ENCODE measurements at places on chromosomes 5 and 9.

GRCh38 chr5:10265245-10266109 lies 15.4 kb downstream of the CCT5 start:
- no peak for DNase-seq

- no peak for DNase-seq
These were observed 89.5 kb downstream of the CDH10 start for GRCh38 chr5:24555229-24555628.

DNA sequence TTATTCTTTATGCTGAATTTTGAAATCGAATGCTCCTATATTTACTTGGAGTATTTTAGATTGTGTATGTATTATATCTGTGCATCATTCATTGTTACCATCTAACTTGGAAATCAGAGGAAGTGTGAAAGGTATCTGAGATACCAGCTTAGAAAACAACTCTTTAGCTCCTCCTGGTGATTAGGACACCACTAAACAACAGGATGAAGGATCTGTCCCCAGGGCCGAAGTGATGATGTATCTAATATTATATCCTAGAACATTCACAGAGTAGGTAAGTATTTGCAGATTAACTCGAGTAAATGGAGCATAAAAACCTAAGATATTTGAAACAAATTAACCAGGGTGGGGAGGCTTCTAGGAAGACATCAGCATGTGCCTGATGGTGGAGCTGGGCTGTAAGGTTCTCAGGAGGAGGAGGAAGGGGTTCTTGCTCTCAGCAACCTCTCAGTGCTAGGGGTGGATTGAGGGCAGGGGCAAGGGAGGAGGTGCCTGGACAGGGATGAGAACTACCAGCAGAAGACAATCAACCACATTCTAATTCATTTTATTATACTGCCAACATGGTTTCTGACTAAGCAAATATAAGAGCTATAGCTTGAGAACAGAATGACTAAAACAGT lies 2.6 kb upstream of the NFIL3 start:
- DNase-seq: no peak

GRCh38 chr9:113898596-113898995 lies 22.5 kb downstream of the ZNF618 start:
- DNase-seq: no peak

- no peak for DNase-seq
These were observed 57.8 kb downstream of the ERGIC1 start for GRCh38 chr5:172891716-172892421.

GRCh38 chr5:39015743-39016586 lies 58.2 kb downstream of the RICTOR start:
- no peak for DNase-seq

DNA sequence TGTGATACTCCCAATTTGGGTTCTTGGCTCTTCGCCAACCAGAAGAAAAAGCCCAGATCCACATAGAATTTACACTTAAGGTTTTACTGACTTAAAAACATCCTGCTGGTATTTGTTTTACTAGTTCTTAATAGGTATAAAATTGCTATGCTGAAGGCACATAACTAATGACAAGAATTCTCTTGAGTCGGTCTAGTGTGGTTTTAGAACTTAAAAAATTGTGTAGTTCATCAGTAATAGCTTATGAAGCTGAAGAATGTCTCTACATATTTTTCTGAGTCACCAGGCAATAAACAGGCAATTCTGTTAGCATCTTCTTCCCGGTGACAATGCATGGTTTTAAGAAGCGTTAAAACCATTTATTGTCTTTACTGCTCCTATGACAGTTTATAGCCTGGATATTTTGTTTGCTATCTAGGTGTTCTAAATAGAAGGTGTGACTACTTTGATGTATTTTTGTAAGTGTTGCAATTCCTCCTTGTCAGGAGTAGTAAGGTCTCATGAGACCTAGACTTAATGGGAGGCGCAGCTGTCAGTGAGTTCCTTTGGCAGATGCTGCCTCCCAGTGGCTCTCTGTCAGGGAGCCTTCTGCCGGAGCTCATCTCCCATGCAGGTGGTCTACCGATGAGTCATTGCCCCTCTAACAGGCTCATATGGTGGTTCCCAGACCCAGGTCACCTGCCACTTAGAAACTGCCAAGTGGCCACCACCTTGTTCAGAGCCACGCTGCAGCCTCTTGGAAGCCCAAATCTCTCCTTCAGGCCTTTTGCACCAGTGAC lies 173.8 kb downstream of the MAST4 start:
- no peak for DNase-seq

DNA sequence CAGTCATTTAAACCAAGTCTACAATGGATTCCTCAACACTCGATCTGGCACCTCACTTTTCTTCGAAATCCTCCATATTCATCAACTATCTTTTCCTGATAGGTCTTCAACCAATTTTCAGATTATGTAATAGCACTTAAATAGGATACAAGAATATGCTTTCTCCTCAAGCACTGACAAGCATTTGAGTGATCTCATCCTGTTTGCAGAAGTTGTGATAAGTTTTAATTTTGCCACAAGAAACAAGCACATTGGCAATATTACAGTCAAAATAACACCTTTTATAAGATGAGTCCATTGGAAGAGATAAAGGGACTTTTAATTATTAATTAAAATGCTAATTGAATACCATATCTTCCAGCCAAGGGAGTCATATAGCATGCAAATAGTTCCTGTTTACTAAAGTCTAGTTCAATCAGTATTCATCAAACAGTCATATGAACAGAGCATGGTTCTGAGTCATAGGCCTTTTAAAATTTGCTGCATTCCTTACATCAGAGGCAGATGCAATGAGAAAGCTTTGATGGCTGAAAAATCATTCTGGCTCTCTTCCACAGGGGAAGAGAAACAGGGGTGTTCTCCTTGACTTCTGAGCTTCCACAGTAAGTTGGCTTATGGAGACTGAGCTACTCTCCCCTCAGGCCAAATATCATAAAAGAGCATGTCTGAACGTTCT lies 32.7 kb upstream of the ZCCHC9 start:
- no peak for DNase-seq

DNA sequence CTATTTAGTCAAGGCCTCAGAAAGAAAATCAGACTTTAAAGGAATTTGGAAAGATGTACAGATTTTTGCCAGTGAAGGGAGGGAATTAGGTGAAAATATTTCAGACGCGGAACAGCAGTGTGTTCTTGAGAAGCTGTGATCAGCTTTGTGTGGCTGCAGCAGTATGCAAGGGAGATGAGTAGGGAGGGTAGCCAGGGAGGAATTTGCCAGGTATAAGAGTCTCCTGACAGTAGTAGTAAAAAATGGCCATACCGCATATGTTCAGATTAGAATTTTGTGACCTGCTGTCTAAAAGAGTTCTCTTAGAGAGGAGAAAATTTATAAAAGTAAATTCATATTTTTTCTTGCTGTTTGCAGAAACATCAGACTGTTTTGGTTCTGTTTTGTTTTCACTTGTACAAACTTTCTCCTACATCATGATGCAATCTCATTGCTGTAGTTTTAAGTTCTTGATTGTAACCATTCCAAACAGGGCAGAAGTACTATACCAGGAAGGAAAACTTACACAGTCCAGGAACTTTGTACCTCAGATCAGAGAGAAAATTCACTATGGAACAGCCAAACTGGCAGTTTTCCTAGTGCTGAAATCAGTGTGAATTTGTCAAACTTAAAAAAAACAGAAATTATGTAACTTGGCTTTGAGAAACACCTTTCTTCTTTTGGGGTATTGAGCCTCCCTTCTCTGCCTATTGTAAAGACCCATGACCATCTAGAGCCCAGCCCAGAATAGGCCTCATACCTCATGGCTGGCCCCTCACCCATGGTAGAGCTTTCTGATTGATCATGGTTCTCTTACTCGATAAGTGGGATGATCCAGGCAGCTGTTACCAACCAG lies 78.4 kb upstream of the NR3C1 start:
- no peak for DNase-seq

DNA sequence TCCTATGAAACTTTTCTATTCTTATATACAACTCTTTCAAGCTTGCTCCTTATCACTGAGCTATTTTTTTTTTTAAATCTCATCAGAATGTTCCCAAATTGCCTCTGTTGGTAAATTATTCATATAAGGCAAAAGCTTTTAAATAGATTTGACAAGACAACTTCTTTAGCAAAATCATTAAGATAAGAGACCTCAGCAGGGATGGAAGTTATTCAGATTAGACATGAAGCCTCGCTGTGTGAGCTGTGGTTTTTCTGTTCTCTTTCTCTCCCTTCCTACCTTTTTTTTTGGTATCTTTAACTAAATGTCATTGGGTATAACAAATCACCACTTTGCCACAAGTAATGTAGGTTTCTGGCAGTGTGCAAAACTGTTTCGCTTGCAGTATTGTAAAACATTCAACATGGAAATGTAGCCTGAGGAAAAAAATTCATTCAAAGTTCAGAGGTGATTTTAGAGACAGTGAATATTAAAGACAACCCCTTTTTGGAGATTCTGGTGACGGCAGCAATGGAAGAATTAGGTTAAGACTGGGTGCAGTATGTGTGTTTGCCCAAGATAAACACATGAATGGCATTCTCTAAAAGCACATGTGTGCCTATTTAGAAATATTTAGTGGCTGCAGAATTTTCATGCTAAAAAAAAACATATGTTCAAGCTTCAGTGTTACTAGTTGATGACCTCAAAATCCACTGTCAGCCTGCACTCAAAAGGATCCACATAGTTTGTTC lies 467.1 kb downstream of the ZNF608 start:
- no peak for DNase-seq

DNA sequence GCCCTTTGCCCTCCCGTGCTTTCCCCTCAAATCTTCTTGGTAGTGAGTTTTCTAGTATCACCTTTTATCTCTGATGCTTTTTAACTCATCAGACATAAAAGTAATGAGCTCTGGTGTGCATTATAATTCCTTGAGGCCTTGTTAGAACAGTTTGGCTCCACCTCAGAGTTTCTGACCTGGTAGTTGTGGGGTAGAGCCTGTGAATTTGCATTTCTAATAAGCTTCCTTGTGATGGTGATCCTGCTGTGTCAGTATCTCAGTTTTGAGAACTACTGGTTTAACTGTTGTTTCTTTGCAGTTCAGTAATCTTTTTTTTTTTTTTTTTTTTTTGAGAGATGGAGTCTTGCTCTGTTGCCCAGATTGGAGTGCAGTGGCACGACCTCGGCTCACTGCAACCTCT lies 31.1 kb downstream of the UBE2D2 start:
- DNase-seq: no peak

GRCh38 chr5:164763206-164763605 lies 1257.8 kb downstream of the MAT2B start:
- DNase-seq: no peak

- DNase-seq: no peak
These were observed 329.5 kb downstream of the KIAA0825 start for GRCh38 chr5:94288937-94289336.

DNA sequence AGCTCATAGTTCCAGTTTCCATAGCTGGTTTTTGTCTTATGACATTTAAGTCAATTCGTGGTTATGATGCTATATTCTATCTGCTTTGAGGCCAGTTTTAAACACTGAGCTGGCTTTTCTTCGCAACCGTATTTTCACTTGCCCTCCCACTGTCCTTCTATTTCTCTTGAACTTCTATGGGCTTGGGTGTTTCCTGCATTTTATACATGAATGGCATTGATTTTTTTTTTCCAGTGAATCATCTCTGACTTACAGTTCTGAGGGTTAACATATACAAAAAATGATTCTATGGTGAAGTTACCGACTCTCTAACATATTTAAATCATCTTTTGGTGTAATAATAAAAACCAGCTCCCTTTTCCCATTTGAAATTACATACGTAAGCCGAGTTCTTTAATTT lies 88.2 kb downstream of the SREK1 start:
- no peak for DNase-seq

GRCh38 chr5:61949054-61949678 lies 356.8 kb upstream of the KIF2A start:
- no peak for DNase-seq

- DNase-seq: no peak
These were observed 246.1 kb upstream of the IRX4 start for GRCh38 chr5:2128686-2129355.

GRCh38 chr5:6453937-6454560 lies 5.4 kb downstream of the UBE2QL1 start:
- no peak for DNase-seq

Data from stimulated activated CD4-positive, alpha-beta T cell treated with anti-CD3 and anti-CD28 coated beads, Interleukin-15, amount 100 ng/mL, for 24 hours (primary cell).